ENCODE measurements at places on chromosomes 12 and 14. TPM values are rescaled to one million over a fixed set of nuclear protein-coding genes. Genes with fewer than 3 reads are reported as not detected.

TEX52 gene
- not detected for total RNA-seq

MYF5 gene
- not detected for total RNA-seq

LETMD1 gene
- total RNA-seq, result 24.0 TPM

AMDHD1 gene
- 2.3 TPM for total RNA-seq

TBX3 gene
- total RNA-seq, result 54.5 TPM

SRGAP1 gene
- 12.0 TPM for total RNA-seq

OR4E2 gene
- not detected for total RNA-seq
